Left ventricle myocardium superior (tissue), 1 donor: ENCODE measurements at places on chromosomes 5 and 9. TPM values are rescaled to one million over a fixed set of nuclear protein-coding genes. Genes with fewer than 3 reads are reported as not detected.

DNA sequence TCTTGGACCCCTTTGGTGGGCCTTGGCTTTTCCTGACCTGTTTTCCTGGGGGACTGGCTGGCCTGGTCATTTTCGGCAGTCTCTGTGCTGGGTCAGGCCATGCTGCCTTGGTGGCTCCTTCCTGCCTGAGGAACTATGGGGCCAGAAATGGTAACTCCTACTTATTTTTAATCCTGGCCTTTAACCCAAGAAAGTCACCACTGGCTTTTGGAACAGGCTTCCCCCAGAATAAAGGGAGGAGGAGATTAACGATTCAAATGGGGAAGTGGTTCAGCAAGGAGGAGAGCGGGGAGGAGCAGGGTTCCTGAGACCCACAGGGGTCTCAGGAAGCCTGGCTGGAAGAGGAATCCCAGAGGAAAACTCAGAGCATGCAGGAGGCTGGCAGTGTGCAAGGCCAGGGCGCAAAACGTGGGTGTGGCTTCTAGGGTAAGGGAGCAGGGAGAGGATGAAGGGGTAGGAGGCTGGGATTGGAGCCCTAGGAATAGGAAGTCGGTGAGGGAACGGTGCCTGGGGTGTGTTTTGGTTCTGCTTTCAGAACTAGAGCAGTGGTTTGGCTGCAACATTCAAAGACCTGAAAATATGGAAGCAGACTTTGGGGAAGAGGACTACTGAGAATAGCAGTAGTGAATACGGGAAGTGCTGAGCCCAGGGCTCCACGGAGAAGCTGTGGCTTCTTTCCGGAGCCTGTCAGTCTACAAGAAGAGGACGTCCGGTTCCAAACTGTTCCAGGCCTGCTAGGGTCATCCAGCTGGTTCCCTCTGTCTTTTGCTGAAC is 271.1 kb upstream of the KLF4 start:
- peak; percentile 62 for DNase-seq

DNA sequence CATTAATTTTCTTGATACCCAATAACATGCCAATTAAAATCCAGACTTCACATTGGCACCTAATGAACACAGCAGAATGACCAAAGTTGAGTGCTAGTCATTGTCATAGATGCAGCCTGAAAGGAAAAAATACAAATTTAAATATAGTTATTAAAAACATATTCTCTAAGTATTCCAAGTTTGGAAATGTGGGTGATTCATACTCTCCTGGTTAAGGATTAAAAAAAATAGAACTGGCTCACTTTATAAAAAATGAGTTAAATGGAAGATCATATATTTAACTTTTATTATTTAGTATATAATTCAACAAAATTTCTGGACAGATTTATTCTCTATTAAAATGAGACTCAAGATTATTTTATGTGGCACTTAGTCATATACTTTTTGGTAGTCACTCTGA is 33.2 kb upstream of the RICTOR start:
- DNase-seq: no peak

GRCh38 chr9:134770972-134771971 is 109.3 kb upstream of the FCN2 start:
- peak; percentile 66 for DNase-seq

DNA sequence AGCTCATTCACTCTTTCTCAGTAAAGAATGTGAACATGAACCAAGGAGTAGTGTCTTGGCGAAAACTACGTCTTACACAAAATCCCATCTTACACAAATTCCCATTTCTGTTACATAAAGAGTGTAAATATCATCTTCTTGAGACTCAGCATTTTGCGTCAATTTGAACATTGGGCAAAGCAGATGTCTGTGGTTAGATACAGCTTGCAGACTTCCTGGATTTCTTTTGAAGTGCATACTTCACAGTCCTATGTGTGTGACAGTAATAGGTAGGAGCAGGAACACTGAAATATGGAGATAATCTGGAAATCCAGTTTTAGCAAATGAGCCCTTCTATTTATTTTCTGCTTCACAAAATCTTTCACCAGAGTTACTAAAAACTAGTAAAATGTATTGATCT is 58.8 kb downstream of the C6 start:
- no peak for DNase-seq

- no peak for DNase-seq
Observed at GRCh38 chr9:133731876-133732638, 6.1 kb downstream of the SARDH start.

DNA sequence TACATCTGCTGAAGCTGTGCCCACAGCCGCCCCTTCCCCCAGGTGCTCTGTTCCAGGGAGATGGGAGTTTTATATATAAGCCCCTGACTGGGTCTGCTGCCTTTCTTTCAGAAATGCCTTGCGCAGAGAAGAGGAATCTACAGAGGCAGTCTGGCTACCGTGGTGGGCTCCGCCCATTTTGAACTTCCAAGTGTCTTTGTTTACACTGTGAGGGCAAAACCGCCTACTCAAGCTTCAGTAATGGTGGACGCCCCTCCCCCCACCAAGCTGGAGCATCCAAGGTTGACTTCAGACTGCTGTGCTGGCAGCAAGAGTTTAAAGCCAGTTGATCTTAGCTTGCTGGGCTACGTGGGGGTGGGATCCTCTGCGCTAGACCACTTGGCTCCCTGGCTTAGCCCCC is 41.3 kb downstream of the RANBP17 start:
- DNase-seq: no peak

DNA sequence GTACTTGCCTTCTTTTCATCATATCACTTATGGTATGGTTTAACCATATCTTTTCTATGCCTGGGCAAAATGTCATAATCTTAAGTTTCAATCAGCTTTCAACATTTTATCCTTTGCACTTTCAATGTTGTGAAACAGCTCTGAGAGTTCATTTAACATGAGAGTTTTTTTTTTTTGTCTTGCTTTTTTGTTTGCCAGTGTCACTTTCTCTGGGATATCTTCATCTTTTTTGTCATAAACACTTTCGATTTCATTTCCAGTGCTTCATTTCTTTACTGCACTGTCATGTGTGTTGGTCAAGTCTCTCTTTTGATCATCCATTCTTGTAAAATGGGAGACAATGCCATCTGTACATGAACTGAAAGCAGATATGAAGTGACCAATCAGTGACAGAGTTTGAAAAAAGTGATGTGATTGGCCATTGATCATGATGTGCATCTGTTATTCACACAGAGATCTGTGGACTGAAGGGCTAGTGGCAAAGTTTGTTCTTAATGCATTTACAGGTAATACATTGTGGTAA is 7.5 kb upstream of the POU5F2 start:
- DNase-seq: no peak

- no peak for DNase-seq
Observed at GRCh38 chr9:98784831-98785806, 11.2 kb downstream of the ANKS6 start.

GRCh38 chr5:52838326-52839015 is 50.8 kb downstream of the ITGA1 start:
- no peak for DNase-seq

EPB41L4A gene
- total RNA-seq: 18.6 TPM

SLC6A18 gene
- not detected for total RNA-seq

ACOT12 gene
- total RNA-seq: not detected

PITX1 gene
- total RNA-seq: not detected

PLAC8L1 gene
- 0.45 TPM for total RNA-seq

SLC1A1 gene
- total RNA-seq: 2.1 TPM

TMEM215 gene
- not detected for total RNA-seq

F2RL1 gene
- 1.1 TPM for total RNA-seq

NR4A3 gene
- 4.1 TPM for total RNA-seq

SEMA6A gene
- total RNA-seq: 6.4 TPM
